Glomerular endothelial cell (primary cell): ENCODE measurements at places on chromosomes 16 and 17.

DNA sequence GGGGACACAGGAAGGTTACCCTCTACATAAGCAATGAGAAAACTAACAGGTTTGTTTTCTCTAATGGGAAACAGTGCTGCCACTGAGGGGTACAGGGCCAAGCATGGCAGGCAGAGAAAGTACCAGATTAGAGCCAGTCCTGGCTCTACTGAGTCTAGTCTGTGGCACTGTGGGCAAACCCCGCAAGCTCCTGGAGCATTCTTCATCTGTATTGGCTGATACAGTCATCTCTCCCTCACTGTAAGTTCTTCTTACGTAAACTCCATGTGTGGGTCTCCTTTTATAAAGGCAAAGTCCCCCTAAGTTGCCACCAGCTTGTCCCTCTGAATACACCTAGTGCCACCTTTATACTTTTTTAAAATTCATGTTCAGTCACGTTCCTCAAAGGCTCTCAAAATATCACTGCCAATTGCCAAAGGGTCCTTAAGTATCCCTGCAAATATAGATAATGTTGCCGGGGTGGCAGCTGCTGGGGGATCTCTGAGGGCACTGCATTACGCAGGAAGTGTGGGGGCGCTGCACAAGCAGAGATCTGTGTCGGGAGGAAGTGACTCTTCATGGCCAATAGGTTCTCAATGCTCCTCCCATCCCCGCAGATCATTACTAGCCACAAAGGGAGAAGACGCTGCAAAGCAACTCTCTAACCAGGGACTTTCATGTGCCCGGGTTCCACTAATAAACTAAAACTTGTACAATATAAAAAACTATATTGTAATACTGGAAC lies 18.8 kb downstream of the XPO6 start:
- DNase-seq = no peak

DNA sequence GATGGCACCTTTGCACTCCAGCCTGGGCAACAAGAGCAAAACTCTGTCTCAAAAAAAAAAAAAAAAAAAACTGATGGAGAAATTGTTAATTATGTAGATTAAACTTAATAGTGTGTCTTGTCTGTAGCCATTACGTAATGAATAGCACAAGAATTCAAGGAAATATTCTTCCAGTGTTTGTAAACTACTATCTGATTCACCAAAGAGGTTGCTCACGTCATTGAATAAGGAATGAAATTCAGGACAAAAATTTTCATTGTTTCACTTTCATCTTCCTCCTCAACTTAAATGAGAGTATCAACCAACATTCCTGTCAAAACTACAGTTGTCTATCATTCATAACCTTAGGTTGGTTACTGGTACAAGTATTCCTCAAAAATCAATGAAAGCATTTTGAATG lies 30.7 kb upstream of the MYO18A start:
- DNase-seq = no peak

- no peak for DNase-seq
These were observed 83.5 kb downstream of the MARCHF10 start for GRCh38 chr17:62724398-62725146.

DNA sequence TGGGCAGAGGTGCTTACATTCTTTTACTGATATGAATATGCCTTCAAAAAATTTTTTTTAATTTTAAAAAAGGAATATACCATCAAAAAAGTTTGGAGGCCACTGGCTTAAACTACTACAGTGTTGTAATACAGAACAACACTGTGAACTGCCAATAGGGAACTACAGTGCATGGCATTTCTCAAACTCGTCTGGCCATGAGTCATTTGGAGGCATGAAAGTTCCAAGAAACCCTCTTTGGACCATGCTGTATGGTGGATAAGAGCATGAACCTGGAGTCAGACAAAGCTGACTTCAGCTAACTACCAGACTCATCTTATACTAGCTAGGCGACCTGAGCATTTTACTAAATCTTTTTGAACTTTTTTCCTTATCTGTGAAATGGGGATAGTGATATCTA lies 9.2 kb upstream of the NF1 start:
- DNase-seq = no peak

- no peak for DNase-seq
These were observed 72.5 kb upstream of the PLCG2 start for GRCh38 chr16:81706327-81707295.

DNA sequence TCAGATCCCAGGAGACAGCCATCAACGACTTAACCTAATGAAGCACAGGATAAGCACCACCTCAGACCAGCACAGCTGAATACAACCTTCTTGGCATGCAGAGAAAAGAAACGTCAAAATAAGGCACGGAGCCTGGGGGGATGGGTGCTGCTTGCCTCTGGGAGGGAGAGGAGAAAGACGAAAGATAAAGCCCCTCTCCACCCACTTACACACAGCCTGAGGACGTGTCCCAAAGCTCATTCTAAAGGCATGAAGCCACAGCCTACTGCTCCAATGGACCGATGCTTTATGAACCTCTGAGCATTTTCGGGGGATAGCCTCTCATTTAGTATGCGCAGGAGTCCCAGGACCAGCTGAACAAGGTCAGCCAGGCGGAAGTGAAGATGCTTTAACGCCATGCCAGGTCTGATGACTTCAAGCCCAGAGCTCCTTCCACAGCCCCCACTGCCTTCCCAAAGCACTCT lies 31.1 kb downstream of the ST3GAL2 start:
- no peak for DNase-seq
